BJ (cell line): ENCODE measurements at places on chromosomes 7 and 10.

DNA sequence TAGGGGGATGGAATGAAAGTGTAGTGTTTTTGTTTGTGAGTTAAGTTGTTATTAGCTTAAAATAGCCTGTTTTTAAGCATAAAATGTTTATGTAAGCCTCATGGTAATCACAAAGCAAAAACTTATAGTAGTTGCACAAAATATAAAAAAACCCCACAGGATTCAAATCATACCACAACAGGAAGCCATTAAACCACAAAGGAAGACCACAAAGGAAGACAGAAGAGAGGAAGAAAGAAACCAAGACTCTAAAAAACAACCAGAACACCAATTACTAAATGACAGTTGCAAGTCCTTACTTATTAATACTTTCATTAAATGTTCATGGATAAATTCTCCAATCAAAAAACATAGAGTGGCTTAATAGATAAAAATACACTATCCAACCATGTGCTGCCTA lies 63.6 kb downstream of the ANKRD7 start:
- DNase-seq: no peak

- no peak for DNase-seq
Measured at GRCh38 chr7:28778786-28779185, 179.3 kb downstream of the TRIL start.

GRCh38 chr7:28879105-28879504 lies 79.0 kb downstream of the TRIL start:
- DNase-seq: no peak

- DNase-seq: no peak
Measured at GRCh38 chr10:59104186-59104585, 72.3 kb upstream of the PHYHIPL start.

DNA sequence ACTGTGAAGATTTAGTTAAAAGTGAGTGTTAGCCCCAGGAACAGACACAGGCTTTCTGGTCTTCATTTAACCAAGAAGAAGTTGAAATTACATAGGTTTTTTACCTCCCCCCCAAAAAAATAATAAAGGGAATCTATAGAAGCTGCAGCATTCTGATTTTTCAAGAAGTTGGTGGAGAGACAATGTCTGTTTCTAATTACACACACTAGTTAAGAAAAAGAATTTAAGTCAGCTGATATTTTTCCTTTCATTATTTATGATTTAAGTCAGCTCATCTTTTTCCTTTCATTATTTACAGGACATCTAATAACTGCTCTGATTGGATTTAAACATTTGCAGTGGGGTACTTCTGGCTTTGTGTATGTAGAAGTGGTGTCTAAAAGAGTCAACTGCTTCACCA lies 201.4 kb upstream of the NRP1 start:
- DNase-seq: no peak

GRCh38 chr7:140604760-140605159 lies 35.9 kb downstream of the DENND2A start:
- DNase-seq: peak; percentile 70

- peak; percentile 9 for DNase-seq
Measured at GRCh38 chr10:821322-821721, 110.2 kb downstream of the LARP4B start.

DNA sequence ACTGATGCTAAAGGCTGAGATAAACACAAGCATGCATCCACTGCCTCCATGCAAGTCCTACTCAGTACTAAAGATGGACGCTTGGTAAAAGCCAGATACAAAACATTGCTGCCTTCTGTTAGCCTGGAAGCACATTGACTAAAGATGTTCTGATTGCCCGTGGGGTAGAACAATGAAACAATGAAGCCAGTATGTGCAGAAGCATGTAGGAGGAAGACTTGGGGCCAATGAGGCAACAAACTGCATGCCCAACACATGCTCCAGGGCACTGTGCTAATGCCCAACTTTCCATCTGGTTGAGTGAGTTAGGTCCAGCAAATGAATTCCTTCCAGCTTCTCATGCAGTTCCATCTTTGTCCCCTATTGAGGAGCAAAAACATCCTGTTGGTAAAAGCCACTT lies 1245.5 kb downstream of the GATA3 start:
- DNase-seq: no peak

DNA sequence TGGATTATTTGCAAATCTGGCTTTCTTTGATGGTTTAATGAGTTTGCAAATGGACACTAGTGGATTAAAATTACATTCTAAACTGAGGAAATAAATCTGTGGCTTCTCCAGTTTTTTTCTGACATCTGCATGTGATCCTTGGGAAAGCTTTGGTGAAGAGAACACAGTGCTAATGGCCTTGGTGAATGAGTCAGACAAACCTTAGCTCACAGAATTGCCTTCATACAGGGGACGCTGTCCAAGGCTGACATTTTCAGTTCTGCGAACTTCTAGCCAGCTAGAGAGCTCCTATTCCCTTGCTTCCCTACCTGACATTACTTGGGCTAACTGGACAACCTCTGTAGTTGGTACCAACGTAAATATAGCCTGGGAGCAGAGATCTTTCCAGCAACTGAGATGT lies 21.2 kb downstream of the BMPER start:
- no peak for DNase-seq

DNA sequence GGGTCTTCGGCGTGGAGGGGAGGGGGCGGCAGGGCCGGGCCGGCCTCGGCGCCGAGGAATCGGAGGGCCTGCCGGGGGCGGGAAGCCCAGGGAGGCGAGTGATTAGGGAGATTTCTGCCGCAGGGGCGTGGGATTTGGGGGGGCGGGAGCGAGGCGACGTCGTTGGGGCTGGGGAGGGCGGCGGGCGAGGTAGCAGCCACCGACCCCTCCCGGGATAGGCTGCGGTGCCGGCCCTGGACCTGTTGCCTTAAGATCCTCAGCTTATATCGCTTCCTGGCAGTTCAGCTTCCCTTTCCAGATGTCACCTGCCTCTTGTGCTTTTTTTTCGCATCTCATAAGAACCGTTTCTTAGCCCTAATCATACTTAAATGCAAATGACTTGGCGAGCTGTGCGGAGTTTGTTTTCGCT lies 655 bp downstream of the LMTK2 start:
- no peak for DNase-seq

DNA sequence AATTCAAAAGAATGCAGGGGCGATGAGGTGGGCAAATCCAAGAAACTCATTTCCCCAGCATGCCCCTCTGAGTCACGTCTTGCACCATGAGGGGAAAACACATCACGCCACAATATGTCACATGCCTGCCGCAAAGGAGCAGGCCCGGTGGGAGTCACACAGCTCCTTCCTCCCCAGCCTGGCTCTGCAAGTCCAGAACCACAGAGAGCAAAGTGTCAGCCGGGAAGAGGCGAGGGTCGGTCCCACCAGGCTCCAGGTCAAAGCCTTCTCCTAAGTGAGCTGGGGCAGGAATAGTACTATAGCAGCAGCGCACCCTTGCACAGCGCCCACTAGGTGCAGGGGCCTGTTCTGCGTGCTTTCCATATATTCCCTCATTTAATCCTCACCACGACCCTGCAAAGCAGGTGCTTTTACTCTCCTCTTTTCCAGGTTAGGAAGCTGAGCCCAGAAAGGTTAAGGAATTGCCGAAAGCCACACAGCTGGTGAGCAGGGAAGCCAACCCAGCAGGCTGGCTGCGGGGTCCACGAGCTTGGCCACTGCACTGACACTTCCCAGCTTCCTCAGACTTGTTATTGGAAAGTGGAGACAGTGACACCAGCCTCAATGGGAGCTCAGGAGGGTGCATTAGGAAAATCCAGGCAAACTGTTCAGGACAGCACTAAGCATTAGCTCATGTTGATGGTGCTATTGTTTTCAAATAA lies 94.0 kb upstream of the ZMIZ1 start:
- peak; percentile 71 for DNase-seq

DNA sequence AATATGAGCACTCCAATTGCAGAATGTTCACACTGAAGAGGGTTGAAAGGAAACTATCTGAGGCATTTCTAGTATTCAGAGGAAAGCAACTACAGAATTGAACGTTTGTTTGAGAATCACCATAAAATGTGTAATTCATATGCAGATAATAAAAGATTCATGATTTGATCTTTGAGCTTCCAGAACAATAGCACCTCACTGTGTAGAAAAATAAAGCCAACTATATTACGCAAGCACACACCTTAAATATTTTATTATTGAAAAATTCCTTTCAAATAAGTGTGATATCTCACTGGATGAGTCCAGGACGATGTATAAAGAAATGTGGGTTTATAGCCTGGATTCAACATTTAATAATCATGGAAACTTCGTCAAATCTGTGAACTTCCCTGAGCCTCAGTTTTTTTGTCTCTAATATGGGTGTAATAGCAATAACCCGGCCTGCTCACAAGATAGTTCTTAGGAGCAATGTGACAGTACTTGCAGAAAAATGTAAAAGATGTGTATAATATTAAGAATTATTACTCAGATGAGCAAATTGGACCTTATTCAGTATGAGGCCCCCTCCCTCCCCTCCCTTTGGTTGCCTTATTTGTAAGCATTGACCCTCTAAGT lies 11.5 kb upstream of the CAV2 start:
- no peak for DNase-seq

DNA sequence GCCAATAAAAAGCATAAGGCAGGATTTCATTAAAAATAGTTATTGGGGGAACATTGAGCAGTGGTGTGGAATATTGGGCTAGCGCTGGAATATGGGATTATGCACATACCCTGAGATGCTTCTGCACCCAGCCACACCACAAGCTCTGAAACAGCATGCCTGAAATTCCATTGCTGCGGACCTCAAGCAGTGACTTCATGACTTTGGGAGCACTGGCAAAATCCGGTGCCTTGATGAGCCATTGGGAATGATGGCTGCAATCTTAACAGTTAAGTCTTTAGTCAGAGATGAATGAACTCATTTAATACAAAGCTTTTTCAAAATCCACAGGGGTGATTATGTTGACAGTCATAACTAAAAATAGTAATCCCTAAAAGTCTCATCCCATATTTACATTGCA lies 274.7 kb upstream of the MTPN start:
- DNase-seq: no peak

DNA sequence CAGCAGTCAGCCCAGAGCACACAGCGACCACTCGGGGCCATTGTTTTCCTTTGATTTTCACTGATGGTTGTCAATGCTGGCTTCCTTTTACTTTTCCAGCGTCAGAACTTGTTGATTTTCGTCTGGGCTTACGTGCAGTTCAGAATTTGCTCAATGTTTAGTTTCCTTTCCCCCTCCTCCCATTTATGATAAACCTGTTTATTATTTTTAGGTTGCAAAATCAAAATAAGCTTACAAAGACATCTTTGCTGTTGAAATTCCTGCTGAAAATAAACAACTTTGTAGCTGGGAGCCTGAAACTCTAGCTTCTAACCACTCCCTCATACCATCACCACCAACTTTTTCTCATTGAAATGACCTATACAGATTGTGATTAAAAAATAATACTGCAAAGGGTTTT lies 83.1 kb upstream of the LYZL1 start:
- no peak for DNase-seq

- DNase-seq: no peak
Measured at GRCh38 chr10:31803606-31804351, 124.9 kb downstream of the ARHGAP12 start.

DNA sequence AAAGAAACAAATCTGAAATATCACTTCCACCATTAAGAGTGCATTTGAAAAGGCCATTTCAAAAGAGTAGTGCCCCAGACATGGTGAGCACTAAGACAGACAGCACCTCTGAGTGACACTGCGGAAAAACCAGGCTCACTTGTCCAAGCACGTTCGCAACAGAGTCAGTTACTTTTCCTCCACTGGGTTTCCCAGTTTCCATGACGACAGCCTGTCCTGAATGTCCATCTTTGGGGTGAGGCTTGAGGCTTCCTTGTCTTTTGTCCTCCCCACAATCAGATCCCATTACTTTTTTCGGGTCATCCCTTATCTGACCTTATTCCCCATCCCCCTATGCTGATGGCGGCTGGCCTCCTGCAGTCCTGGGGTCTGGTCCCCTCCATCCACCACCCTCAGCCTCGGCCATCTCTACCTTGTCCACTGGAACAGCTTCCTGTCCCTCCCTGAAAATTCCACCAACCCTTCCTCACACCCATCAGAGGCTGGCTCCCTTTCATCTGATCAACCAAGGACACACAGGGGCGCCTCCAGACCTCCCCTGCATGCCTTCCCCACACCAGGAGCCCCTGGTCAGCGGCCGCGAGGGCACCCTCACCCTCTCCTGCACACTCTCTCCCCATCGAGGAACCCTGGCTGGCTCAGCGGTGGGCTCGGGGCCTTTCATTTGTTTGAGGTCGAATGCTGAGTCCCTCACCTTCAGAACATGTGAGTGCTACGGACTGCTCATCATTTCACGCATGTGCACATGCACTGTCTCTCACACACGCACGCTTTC lies 363.6 kb downstream of the DNAJB6 start:
- no peak for DNase-seq

DNA sequence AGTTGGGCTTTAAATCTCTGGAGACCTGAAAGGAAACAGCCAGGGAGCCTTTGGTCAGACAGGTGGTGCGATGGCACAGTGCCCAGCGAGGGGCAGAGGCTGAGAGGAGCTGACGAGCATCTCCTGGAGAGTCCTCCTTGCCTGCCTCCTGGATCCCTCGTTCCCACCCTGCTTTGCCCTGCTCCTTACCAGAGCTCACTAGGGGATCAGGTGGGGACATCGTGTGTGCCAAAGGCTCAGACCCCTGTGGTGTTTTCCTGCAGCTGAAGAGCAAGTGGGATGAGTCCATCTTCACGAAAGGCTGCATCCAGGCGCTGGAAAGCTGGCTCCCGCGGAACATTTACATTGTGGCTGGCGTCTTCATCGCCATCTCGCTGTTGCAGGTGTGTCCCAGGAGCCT lies 21.8 kb upstream of the SH2D4B start:
- no peak for DNase-seq

DNA sequence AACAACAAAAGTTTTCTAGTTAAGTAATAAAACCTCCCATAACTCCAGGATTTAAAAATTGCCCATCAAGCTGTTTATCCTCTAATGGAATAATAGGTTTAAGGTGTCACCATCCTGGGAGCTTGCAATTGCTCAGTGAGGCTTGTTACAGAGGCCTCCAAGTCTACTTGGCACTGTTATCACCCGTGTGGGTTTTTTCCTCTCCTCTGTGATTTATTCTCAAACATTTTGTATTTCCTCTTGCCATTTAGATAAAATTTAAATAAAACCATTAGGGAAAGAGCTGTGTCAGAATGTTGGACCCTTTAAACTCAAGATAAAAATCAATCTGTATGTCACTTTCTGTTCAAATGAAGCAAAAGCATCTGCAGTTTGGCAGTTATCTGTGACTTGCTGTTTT lies 202.6 kb downstream of the GALNT17 start:
- no peak for DNase-seq

- DNase-seq: no peak
Measured at GRCh38 chr7:127066974-127067373, 185.8 kb downstream of the GRM8 start.

DNA sequence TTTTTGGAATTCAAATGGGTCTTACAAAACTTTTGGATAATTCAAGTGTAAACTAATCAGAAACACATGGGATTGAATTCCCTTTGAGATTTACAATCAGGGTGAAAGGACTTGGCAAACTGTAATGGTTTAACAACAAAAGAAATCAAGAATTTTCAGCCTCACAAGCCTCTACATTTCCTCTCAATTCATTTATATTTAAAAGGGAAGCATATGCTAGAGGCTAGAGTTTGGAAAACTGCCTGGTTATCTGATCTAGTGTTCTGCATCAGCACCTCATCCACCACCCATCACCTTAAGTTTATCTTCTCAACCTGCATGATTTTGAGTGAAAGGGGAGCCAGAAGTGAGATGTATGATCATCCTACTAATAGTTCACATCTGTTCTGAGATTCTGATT lies 120.7 kb downstream of the TES start:
- peak; percentile 83 for DNase-seq

GRCh38 chr10:122548407-122549085 lies 12.0 kb upstream of the DMBT1 start:
- DNase-seq: no peak
